ENCODE measurements at places on chromosomes 4 and X.

DNA sequence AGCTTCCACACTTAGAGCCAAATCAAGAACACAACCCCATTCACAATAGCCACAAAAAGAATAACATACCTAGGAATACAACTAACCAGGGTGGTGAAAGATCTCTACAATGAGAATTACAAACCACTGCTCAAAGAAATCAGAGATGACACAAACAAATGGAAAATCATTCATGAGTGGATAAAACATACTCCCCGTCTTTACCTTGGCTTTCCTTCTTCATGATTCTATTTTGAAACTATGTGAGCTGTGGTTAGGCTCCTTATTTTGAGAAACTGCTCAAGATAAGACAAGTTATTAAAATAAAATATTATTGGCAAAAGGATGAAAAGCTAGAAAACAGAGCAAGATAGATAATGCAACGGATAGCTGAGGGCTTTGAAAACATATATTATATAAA is 598.1 kb upstream of the FAT1 start:
- DNase-seq: no peak

DNA sequence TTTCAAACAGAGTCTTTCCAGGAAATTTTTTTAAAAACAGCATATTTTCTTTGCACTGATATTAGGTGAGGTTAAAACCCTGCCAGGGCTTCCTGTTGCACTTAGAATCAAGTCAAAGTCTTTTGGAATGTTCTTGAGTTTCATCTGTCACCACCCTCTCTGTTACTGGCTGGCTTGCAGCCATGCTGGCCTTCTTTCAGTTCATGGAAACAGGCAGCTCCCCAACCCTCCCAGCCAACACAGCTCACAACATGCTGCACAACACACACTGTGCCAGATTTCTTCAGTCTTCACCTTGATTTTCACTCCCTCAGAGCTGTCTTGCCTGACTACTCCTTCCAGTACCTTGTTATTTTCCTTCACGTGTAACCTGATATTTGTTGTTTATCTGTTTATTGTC is 129.5 kb downstream of the KCNIP4 start:
- DNase-seq: no peak

GRCh38 chr4:74423104-74423503 is 21.8 kb upstream of the AREG start:
- DNase-seq: no peak

GRCh38 chrX:37320541-37321203 is 28.5 kb upstream of the PRRG1 start:
- DNase-seq: no peak

- no peak for DNase-seq
These were observed 64.4 kb downstream of the SLC9A6 start for GRCh38 chrX:136049608-136050007.

DNA sequence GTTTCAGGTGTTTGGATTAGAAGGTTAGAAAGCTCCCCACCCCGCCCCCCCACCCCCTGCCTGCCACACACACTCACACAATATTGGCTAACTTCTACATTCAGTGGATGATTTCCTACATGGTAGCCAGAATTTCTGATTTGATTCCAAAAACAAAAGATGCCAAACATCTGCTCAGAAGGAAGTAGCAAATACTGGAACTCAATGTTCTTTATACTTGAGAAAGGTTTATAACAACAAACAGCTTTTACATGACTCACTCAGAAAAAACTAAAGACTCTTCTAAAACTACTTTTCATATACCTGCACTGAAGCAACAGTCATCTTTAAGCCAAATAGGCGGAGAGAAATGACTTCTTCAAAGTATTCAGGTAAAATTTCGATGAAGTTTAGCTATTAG is 750.5 kb upstream of the POU3F4 start:
- DNase-seq: no peak

DNA sequence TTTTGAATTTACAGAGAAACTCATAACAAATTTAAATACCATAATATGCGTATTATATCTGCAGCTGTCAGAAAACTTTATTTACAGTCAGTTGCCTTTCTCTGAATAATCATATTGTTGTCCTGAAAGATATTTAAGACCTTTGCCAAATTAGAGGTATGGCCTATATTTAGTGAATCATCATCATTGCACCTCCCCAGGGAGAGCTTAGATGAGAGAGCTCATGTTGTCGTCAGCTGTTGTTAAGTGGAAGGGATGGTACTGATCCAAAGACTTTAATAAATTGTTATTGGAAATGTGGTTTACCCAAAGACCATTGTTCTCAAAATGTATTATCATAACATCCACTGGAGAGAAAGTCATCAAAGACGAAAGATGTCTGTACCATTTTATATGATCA is 128.6 kb downstream of the HTR2C start:
- DNase-seq: no peak

GRCh38 chrX:18946611-18947010 is 37.3 kb downstream of the PHKA2 start:
- DNase-seq: no peak

GRCh38 chrX:47614618-47615017 is 5.0 kb downstream of the SYN1 start:
- no peak for DNase-seq

DNA sequence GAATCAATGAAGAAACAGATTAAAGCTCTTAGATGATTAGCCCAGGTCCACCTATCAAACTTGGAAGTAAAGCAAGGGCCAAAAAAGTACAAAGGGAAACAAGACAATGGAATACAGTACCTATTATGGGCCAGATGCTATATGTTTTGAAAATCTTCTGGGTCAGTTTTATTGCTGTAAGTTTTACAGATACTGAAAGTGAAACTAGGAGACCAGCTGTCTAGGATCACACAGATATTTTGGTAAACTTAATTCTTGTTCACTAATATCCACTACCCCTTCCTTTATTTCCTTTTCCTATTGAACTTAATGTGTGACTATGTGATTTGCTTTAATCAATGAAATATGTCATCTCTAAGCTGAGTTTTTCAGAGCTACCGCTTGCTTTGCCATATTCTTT is 505.4 kb upstream of the PITX2 start:
- no peak for DNase-seq

- DNase-seq: no peak
These were observed 99.1 kb downstream of the SNCA start for GRCh38 chr4:89737888-89738287.

DNA sequence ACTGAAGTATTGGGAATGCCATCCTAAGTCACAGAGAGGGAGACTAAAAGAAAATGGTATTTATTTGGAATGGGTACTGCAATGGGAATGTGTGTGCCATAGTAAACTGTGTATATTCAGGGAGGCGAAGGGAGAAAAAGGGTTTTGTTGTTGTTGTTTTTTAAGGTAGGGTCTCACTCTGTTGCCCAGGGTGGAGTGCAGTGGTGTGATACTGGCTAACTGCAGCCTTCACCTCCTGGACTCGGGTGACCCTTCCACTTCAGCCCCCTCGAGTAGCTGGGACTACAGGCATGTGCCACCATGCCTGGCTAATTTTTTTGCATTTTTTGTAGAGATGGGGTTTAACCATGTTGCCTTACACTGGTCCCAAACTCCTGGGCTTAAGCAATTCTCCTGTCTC is 4.3 kb upstream of the SLC10A3 start:
- no peak for DNase-seq

DNA sequence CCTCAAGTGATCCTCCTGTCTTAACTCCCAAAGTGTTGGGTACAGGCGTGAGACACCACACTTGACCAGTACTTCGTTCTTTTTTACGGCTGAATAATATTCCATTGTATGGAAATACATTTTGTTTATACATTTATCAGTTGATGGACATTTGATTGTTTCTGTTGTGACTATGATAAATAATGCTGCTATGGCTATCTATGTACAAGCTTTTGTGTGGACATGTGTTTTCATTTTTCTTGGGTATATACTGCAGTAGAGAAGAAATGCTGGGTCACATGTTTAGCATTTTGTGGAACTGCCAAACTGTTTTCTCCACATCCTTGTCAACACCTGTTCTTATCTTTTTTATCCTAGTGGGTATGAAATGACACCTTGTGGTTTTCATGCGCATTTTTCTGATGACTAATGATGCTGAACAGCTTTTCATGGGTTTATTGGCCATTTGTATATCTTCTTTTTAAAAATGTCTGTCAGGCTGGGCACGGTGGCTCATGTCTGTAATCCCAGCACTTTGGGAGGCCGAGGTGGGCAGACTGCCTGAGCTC is 37.3 kb downstream of the SAT1 start:
- peak; percentile 9 for DNase-seq

DNA sequence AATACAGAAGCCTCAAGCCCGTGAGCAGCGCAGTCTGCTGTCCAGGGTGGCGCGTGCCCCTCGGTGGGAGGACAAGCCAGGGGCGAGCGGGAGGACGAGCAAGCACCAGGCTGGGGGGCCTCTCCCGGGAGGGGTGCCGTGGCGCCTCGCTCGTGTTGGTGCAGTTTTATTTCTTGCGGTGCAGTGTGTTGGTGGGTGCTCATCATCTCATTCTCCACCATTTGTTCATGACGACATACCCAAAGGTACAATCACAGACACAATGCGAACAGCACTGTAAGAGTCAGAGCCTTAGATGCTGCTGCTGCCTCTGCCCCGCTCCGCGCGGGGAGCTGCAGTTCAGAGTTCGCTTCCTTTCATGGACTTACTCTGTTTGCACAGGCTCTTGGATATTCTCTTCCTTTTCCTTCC is 30.3 kb downstream of the RGS12 start:
- no peak for DNase-seq

DNA sequence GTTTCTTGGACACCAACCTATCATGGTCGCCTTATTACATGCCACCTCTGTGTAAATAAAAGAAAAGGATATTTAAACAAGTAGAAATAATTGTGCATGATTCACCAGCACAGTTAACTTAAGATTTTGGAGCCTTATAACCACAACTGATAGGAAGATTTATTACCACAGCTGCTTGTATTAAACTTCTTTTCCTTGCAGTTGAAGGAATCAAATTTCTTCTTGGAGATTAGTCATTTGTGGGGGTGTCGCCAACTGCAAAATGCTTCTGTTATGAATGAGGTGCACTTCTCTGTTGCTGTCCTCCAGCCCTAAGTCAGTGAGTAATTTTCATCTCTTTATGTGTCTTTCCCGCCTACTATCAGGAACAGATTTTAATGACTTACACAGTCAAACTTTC is 73.3 kb downstream of the OR13H1 start:
- no peak for DNase-seq

GRCh38 chrX:94057385-94057784 is 383.4 kb downstream of the FAM133A start:
- DNase-seq: no peak

DNA sequence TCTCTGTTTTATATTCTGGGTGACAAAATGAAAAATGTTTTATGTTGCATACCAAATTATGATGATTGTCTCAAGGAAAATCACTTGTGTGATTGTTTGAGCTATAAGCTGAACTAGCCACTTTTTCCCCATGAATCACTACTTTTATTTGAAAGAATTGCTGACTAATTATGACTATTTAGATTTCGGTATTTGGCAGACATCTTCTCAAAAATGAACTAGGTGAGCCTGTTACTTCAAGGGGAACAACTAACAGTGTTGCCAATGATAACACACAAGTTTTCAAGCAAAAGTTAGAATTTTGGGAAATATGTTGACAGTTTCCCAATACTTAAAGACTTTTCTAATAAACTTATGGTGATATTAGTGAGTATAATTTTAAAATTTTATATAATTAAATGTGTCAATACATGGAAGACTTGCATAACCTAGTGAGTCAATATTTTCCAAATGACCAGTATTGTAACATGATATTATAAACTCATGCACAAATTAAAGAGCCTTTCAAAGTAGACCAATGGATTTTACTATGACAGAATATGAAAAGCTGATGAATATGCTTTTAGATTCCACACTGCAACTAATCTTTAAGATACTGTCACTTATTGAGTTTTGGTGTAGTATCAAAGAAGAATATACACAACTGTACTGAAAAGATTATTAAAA is 187.7 kb upstream of the GATB start:
- DNase-seq: no peak

DNA sequence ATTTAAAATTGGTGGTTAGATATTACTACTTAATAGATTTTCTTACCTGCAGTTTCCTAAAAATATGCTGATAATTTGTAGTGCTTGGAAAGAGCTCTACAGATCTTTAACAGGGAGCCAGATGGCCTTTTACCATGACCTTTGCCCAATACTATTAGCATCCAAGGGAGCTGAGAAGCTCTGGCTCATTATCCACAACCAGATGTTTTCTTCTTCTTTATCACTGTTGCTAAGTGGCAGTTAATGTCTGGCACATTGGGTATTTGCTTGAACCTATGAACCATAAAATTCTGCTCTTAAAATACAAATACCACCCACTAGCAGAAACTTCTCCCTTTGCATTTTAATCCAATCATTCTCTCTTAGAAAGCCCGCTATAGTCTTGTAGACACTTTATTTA is 1480.3 kb downstream of the C4orf33 start:
- DNase-seq: no peak

GRCh38 chr4:71235311-71236201 is 103.3 kb upstream of the SLC4A4 start:
- DNase-seq: no peak

DNA sequence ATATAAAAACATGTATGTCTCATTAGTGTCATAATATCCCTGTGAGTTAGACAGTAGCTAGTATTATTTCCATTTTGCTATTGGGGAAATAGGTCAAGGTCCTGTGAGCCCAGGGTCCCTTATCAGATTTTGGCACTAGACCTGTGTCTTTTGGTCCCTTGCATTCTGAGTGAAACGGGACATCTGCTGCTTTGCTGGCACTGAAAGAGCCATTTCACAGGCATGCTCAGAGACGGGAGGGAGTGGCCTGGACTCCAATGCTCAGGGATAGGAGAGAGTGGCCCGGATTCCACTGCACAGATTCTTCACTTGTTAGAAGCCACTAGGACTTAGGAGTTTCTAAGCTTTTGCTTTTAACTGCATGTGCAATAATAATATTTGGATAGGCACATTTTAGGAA is 177.2 kb downstream of the TSPAN5 start:
- no peak for DNase-seq

DNA sequence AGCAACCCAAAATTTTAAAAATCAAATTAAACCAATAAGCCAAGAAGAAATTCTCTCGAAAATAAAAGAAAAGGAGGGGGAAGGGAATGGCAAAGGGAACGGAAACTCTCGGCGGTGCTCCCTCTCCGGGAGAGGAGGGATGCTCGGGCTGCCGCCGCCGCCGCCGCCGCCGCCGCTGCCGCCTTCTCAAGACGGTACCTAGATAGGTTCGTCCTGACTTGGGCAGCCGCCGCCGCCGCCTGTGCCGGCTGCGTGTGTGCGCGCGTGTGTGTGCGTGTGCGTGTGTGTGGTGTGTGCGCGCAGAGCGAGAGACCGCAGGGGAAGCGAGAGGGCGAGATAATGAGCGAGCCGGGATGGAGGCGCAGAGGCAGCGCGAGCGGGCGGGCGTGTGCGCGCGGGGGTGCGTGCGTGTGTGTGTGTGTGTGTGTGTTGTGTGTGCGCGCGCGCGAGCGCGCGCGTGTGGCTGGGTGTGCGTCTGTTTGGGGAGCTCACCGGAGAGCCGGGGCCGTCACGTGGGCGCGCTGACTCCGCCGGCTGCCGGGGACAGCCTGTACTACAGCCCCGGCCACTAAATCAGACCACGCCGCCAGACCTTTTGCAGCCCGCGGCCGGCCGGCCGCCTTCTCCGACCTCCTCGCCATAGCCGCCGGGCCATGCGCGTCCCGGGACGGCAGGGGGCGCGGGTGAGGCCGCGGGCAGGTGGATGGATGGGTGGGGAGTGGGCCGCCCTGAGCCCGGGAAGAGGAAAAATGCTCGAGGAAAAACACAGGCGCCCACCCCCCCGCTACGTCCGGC is 111.6 kb downstream of the DHX15 start:
- DNase-seq: peak; percentile 60

- DNase-seq: no peak
These were observed 346.4 kb downstream of the PTTG2 start for GRCh38 chr4:38306482-38307071.
